CD4-positive, alpha-beta memory T cell (primary cell): ENCODE measurements at places on chromosomes 2 and 18.

- peak; percentile 9 for DNase-seq
Observed at GRCh38 chr2:199704358-199705238, 146.4 kb downstream of the FTCDNL1 start.

DNA sequence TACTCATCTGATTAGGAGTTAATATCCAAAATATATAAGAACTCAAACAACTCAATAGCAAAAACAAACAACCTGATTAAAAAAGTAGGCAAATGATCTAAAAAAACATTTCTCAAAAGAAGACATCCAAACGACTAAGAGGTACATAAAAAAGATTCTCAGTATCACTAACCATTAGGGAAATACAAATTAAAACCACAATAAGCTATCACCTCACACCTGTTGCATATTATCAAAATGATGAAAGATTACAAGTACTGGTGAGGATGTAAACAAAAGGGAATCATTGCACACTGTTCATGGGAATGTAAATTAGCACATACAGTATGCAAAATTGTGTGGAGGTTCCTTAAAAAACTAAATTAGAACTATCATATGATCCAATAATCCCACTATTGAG, 865.5 kb downstream of the TMEM182 start:
- no peak for DNase-seq

DNA sequence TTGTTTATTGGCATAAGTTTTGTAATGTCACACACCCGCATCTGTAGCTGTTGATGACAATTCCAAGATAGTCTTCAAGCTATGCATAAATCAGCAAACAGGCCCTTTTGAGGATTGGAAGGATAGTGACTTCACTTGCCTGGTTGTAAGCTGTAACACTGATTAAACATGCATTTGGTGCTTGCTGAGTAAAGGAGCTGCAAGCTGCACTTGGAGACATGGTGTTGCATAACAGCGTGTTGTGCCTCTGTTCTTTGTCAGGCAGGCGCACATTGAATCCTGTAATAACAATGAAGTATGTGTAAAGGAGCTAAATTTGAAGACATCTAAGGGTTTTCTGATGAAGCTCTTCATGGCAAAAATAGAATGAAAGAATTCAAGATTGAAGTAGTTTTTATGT, 68.7 kb upstream of the TTC27 start:
- DNase-seq: no peak

GRCh38 chr2:17658251-17658843, 95.3 kb downstream of the SMC6 start:
- DNase-seq: no peak

DNA sequence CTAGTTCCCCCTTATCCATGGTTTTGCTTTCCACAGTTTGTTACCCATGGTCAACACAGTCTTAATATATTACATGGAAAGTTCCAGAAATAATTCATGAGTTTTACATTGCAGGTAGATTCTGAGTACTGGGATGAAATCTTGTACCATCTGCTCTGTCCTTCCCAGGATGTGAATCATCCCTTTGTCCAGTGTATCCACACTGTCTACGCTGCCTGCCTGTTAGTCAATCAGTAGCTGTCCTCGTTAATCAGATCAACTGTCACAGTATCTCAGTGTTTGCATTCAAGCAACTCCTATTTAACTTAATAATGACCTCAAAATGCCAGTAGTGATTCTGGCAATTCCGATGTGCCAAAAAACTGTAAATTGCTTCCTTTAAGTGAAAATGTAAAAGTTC, 76.3 kb downstream of the DYNC1I2 start:
- no peak for DNase-seq

GRCh38 chr2:64975232-64975821, 13.9 kb upstream of the SLC1A4 start:
- no peak for DNase-seq

DNA sequence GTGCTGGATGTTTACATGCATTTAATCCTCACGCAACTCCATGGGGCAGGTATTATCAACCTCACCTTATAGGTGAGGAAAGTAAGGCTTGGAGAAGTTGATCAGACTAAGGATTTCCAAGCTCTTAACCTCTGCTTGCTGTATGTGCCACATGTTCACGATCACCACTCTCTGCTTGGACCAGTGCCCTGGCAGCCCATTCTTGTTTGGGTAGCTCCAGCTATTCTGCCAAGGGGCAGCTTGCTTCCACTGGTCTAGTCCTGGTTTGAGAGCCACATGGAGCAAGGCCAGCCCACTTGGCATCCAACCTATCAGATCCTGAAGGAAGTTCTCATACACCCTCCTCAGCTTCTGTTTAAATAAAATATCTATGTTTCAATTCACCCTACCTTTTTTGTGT, 14.3 kb downstream of the PLB1 start:
- no peak for DNase-seq

- no peak for DNase-seq
Observed at GRCh38 chr18:9055185-9055584, 47.3 kb upstream of the NDUFV2 start.

- no peak for DNase-seq
Observed at GRCh38 chr2:181958726-181959125, 26.9 kb upstream of the PPP1R1C start.

DNA sequence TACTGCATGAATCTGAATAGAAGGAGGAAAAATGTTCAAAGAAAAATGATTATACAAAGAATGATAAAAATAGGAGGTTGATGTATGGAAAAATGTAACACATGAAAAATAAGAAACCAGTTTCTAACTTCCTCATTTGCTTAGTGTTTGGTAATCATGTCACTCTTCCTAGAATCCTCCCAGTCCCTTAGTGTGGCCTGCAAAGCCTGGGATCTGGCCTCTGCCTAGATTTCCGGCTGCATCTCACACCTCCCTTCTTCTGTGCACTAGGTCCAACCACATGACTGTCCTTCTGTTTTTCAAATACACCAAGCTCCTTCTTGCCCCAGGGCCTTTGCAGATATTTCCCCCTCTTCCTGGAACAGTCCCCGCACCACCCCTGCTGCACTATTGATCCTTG, 76.8 kb upstream of the RBMS1 start:
- no peak for DNase-seq

DNA sequence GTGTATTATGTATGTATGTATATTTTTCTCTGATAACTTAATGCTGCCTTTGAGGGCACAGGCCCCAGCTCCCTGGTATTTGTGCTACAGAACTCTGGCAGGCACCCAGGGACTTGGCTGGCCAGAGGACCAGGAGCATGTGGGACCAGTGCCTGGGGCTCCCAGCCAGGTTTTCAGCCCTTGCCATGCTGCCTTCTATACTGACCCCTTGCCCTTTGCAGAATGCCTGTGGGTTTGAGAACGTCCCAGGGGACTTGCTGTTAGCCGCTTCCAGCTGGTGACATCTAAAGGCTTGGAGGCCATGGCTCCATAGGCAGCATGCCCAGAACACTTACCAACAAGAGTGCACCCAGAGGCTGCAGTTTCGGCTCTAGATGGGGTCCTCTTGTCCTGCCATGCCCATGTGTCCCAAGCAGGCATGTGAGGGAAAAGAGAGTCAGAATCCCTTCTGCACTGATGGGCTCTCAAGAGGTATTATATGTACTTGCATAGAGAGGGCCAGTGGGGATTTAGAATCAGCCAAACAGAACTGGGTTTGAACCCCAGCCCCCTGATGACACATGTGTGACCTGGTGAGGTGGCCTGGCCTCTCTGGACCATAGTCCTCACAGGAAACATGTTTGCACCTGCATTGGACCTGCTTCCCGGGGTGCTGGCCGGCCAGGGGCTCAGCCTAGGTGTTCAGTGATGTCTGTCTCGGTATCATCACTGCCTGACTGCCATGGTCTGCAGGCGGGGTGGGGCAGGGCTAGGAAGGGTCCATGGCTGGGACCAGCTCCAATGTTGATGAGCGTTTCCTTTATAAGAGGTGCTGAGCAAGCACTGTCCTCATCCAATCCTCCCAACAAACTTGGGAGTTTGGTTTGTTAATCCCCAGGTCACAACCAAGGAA, 119.2 kb upstream of the FHL2 start:
- no peak for DNase-seq

DNA sequence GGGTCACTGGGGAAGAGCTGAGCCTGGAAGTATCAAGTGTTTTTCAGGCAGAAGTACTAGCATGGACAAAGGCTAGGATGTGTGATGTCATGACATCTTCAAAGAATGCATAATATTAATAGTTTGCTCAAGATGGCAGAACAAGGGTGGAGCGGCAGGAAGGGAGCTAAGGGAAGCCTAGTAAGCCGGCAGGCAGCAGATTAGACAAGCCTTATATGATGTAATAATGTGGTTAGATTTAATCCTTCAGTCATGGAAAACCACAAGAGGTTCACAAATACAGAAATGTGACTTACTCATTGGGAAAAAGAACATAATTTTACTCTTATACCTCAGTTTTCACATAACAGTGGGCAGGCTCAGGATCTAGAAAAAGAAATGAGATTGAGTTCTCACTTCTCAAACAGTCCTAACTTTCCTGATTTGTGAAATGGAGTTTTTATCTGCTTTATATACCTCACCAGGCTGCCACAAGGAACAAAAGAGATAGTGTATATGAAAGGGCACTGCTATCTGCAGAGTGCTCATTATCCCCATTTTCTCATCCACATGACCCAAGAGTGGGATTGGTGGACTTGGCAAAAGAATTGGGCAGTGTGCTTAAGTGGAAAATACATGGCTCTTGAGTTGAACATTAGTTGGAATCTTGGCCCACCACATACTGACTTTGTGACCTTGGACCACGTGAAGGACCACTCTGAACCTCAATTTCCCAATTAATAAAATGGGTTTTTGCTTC, 89.1 kb upstream of the LHCGR start:
- no peak for DNase-seq

- no peak for DNase-seq
Observed at GRCh38 chr18:73283032-73283431, 415.2 kb upstream of the NETO1 start.

- no peak for DNase-seq
Observed at GRCh38 chr2:226411727-226412360, 387.8 kb downstream of the IRS1 start.

DNA sequence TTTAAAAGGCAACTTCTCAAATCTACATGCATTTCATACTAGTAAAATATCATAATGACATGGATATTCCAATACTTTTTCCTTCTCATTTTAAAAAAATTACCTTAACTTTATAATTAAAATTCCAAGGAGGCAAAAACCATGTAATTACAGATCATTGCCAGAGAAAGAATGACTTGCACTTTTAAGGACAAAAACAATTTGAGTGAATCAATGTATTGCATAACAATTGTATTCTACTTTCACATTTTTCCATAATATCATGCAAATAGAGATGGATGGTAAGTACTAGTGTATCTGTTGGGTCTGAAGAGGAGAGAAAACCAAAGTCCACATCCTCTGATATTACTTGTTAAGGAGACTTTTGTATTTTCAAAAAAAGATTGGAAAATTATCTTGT, 89.5 kb upstream of the NCK2 start:
- DNase-seq: no peak

GRCh38 chr2:6231166-6231565, 539.0 kb downstream of the SOX11 start:
- no peak for DNase-seq

DNA sequence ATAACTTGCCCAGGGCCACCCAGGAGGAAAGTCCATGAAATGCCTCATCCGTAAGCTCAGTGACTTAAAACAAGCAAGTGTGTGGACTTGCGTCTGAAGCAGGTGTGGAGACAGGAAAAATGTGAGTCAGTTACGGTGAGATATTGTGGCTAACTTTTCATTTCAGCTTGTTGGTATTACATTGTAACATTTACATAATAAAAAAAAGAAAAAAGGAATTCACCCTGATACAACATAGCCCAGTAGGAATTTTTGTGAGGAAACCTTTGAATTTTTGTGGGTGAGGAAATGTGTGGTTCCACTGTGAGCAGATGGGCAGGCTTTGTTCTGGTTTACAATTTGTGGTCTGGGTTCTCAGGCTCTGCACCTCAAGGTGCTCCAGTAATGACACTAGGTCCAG, 33.7 kb upstream of the LYPD6B start:
- no peak for DNase-seq

- no peak for DNase-seq
Observed at GRCh38 chr2:101983486-101983885, 8.3 kb upstream of the IL1R2 start.

GRCh38 chr2:47720559-47720958, 62.4 kb upstream of the MSH6 start:
- no peak for DNase-seq

DNA sequence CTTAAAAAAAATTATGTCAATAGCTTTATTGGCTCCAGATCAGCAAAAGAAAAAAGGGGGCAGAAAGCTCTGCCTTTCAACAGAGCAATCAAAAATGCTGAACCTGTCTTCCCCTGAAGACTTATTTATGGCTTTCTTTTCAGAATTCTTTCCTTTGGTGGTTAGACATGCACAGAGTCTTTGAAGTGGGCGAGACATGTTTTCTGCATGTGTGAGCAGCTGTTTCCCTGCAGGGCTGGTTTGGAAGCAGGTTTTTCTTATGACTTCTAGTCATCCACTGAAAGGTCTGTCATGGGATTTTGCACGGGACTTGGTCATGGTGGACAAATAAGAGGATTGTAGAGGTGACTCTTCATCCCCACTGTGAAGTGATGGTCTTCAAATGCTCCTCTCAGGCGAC, 160.3 kb downstream of the VAPA start:
- DNase-seq: no peak

- no peak for DNase-seq
Observed at GRCh38 chr2:39648580-39648979, 17.1 kb upstream of the TMEM178A start.

GRCh38 chr18:47411159-47411558, 159.7 kb upstream of the SKOR2 start:
- DNase-seq: no peak

DNA sequence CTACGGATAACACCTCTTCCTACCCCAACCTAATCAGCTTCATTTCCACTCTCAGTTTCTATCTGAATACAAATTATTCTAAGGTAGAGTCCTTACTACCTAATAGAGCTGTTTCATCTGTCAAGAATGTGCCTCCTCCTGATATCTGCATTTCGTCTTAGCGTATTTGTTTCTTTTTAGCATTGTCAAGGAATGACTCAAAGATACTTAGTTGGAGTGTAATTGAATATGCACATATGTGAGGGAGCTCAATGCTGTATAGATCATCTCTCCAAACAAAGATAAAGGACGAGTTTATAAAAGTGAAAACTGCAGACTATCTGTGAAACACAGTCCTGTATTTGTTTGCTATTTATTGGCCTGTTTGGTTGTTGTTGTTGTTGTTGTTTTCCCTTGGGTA, 2059.4 kb upstream of the CELF4 start:
- DNase-seq: no peak

DNA sequence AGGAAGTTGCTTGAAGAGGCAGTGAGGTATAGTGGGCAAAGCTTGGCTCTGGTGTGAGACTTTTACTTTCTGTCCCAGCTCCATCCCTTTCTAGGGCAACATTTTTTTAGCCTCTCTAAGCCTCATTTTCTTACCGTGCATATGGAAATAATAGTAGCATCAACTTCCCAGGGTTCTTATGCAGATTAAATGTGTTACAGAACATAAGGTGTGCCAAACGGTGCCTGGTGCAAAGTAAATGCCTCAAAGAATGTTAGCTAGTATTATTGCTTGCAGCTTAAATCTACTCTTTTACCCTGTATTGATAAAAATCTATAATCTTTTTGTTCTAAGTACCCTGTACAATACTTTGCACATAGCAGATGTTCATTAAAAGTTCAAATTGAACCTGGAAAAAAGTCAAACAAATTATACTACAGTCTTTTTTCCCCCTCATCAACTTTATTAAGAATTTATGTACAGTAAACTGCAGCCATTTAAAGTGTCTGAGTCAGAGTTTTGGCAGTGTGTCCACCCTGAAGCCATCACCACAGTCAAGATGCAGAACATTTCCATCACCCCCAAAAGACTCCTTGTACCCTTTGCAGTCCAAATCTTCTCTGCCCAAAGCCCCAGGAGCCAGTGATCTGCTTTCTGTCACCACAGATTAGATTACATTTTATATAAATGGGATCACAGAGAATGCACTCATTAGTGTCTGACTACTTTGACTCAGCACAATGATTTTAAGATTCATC, 10.6 kb downstream of the MAPRE2 start:
- no peak for DNase-seq
